GM23248 (cell line): ENCODE measurements at places on chromosomes 12 and 14. TPM values are rescaled to one million over a fixed set of nuclear protein-coding genes. Genes with fewer than 3 reads are reported as not detected.

- H3K36me3 ChIP-seq: no peaks in the 10 kb centered on the region
- H3K4me1 ChIP-seq: peaks cover 23% of the 10 kb centered on the region
- DNase-seq: peak; percentile 91
- peak overlapping the region; percentile 57 for H3K27ac ChIP-seq
- H3K27me3 ChIP-seq: no peaks in the 10 kb centered on the region
These were observed 50.5 kb downstream of the ATF7 start for GRCh38 chr12:53575502-53576249.

DNA sequence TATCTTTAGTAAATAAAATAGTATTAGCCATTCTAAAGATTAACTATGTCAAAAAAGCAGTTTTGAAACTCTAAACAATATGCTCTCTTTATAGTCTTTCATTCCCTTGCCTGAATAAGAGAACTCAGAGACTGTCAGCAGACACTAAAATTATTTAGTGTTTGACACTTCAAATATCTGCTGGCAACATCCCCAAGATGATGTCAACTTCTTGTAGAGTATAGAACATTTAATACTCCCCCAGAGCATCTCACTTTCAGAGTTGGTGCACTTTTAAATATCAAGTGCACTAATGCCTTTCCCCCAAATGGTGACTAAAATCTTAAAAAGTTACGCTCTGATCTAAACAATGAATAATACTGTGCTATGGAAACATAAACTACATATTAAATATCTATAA, 374.9 kb downstream of the SLC6A15 start:
- no peak for DNase-seq
- peaks cover 6% of the 10 kb centered on the region; the same call in 1 of the 2 replicates for H3K4me1 ChIP-seq
- H3K27me3 ChIP-seq: no peaks in the 10 kb centered on the region
- H3K27ac ChIP-seq: no peak overlapping the region

- no peak overlapping the region for H3K4me3 ChIP-seq
- no peaks in the 10 kb centered on the region for H3K36me3 ChIP-seq
- no peaks in the 10 kb centered on the region for H3K27me3 ChIP-seq
- no peaks in the 10 kb centered on the region for H3K4me1 ChIP-seq
- DNase-seq: no peak
These were observed 40.0 kb upstream of the PAPOLA start for GRCh38 chr14:96461950-96462798.

- DNase-seq: peak; percentile 22
- peak overlapping the region; percentile 80 for H3K4me3 ChIP-seq
- H3K27me3 ChIP-seq: no peaks in the 10 kb centered on the region
- H3K27ac ChIP-seq: no peak overlapping the region
These were observed 839 bp downstream of the FICD start for GRCh38 chr12:108515916-108516315.

Gene NUP37
- 39.4 and 53.9 TPM in 2 replicates for total RNA-seq

Gene MTERF2
- total RNA-seq: 4.6 and 6.4 TPM in 2 replicates
